ENCODE measurements at places on chromosomes 6 and 20.

- no peak for DNase-seq
These were observed 13.8 kb upstream of the B4GALT5 start for GRCh38 chr20:49727478-49727877.

DNA sequence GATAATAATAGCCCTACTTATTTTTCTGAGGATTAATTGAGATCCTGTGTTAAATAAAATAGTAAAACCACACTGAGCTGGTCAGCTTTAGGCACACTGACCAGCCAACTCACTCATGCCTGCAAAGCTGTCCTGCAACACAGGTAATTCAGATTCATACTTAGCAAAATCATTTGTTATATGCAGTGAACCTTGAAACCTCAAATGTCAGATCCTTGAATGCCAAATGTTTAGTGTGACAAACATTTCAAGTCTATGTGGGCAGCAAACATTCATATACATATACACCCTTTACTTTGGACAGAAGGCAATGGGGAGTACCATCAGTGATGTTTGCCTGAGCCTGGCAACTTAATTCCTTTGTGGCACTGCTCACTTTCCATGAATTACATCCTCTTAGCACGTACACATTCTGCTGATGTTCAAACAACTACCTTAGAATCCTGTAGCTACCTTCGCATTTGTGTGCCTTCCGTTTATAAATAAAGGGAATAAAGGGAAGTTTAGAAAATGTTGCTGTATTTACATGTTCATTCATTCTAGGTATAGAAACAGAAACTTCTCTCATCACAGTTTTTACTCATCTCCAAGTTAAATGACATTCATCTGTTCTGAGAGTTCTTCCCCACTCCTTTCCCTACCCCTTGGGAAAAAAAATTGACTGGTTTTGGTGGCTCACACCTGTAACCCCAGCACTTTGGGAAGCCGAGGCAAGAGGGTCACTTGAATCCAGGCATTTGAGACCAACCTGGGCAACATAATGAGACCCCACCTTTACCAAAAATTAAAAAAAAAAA, 140.8 kb downstream of the ZFAND3 start:
- DNase-seq: no peak

GRCh38 chr6:159106627-159107241, 61.9 kb upstream of the TAGAP start:
- peak; percentile 84 for DNase-seq

GRCh38 chr6:156914181-156914580, 137.0 kb downstream of the ARID1B start:
- DNase-seq: no peak

DNA sequence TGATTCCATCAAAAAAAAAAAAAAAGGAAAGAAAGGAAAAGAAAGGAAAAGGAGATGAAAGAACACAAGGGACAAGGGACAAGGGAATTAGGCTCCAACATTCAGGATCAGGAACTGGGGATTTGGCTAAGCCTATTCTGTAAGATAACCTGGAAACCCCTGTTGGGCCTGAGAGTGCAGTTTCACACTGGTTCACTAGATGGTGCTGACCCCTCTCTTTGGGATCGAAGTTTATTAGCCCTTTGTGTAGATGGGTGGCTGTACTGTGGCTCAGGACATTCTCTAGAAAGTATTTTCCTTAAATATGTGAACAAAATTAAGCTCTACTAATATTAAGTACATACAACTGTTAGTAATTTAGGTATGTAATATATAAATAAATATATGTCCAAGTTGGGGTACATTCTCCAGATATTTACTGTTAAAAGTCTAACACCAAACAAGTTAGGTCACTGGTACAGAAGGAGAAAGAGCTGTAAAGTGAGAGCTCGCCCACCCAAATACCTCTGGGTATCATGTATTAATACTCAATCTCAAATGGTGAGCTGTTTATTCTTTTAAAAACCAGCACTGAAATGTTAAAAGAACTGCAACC, 6.3 kb downstream of the OR2A4 start:
- no peak for DNase-seq

DNA sequence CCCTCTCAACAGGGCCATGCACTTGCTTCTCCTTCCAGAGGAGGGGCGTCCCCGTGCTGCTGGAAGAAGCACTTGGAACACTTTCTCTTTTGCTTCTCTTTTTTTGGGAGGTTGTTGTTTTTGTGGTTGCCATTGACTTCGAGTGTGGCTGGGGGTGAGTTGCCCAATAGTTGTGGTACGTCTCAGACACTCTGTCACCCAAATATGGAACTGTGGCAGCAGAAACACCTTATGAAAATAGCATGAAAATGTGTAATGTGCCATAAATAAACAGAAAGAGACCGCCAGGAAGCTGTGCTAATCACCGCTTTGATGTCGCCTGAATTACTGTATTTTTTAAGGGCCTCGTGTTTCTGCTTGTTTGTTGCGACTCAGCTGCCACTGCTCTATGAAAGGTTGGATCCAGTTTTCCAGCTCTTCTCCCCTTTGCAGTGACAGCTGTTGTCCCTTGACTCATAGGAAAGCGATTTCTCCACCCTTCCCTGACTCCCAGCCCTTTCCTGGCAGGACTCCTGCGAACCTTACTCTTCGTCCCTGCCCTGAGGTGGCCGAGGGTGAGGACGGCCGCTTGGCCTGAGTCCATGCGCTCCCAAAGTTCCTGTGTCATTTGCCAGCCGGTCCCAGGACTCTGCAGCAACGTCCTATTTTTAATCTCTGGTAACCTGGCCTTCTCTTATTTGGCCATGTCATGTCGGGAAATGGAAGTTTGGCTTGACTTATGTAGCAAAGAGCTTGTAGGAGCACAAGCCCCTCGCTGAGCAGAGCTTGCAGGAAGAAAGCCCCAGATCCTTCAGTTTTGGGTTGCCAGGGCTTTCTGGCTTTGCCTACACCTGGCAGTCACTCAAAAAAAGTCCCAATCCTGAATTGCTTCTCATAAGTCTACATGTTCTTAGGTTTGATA, 694.6 kb downstream of the QKI start:
- DNase-seq: no peak

DNA sequence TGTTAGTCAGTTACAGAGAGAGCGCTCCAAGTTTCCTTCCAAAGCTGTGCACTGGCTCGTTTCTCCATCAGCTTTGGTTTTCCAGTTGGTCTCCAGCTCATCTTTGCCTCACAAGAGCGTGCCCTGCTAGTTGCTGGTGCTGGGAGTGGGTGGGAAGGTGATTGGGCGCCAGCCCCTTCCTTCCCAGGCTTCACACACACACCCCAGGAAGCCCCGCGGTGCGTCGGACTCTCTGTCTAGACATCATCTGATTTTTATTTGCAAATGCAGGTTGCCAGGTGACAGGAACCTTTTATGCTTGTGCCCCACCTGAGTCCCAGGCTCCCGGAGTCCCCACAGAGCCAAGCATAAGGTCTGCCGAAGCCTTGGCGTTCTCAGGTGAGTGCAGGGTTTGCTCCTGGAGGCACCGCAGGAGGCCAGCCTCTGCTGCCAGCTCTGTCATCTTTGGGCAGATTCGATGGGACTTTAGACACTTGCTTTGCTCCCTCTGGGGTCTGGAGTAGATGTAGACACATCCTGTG, 7.1 kb downstream of the IRF4 start:
- DNase-seq: no peak

- no peak for DNase-seq
These were observed 59.6 kb upstream of the CDH4 start for GRCh38 chr20:61192337-61192950.

DNA sequence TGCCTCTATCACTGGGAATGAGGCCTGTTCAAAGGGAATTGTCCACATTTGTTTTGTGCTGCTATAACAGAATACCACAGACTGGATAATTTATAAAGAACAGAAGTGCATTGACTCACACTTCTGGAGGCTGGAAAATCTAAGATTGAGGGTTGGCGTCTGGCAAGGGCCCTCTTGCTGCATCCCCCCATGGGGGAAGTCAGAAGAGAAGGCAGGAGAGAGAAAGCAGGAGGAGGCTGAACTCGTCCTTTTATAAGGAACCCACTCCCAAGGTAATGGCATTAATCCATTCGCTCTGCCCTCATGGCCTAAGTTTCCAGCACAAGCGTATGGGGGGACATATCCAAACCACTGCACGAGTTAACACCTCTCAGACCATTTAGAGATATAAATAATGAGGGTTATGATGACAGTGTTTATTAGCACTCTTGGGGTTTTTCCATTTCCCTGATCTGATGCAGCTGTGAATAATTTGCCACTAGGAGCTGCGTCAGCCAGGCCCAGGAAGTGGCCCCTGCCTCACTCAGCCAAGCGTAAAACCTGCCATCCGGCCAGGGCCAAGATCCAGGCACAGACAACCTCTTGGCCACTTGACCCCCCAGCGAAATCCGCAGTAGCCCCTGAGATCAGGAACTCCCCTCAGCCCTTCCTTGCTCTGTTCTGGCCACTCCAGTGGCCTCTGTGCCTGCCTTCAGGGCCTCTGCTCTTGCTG, 14.2 kb upstream of the SLCO4A1 start:
- DNase-seq: no peak

DNA sequence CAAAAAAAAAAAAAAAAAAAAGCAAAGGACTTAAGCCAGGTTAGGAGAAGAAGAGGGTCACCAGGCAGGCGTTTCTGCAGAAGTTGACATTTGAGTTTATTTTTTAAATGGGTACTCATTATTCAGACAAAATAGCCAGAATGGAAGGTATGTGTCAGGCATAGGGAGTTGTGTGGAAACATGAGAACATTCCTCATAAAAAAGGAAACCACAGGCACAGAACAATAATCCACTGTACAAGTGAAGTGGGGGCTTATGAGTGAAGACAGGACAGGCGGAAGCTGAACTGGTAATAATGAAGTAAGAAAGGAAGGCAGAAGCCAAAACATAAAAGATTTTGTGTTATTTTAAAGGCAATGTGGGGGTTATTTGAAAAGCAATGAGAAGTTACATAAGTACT, 104.6 kb downstream of the EPB41L2 start:
- no peak for DNase-seq

DNA sequence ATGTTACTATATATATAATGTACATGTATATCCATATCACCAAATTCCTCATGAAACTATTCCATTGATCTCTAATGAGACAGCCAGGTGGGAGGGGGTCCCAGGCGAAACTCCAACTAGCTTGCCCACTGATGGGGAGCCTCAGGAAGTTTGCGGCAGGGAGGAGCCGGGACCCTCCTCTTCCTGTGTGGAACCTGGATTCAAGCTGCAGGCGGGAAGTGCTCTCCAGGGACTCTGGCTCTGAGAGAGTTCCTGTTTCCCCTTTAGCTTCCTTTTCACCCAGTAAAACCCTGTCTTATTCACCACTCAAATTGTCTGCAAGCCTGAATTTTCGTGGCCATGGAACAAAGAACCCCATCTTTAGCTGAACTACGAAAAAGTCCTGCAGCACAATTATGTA, 152.2 kb downstream of the OPN5 start:
- no peak for DNase-seq

DNA sequence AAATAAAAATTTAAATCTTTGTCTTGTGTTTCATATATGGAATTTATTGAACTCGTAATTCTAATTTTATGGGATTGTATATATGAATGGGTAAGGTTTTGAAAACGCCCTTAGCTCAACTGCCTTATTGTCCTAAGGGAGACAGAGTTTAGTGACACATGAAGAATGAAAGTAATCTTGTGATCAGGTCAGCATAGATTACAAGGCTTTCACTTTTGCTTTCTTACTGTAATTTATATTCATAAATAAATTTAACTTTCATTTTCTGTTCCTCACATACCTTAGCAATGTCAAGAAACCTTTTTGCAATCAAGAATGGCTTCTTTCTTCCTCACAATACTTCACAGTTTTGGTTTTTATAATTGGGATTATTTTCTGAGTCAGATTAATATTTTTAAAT, 14.4 kb downstream of the KPNA5 start:
- DNase-seq: no peak

DNA sequence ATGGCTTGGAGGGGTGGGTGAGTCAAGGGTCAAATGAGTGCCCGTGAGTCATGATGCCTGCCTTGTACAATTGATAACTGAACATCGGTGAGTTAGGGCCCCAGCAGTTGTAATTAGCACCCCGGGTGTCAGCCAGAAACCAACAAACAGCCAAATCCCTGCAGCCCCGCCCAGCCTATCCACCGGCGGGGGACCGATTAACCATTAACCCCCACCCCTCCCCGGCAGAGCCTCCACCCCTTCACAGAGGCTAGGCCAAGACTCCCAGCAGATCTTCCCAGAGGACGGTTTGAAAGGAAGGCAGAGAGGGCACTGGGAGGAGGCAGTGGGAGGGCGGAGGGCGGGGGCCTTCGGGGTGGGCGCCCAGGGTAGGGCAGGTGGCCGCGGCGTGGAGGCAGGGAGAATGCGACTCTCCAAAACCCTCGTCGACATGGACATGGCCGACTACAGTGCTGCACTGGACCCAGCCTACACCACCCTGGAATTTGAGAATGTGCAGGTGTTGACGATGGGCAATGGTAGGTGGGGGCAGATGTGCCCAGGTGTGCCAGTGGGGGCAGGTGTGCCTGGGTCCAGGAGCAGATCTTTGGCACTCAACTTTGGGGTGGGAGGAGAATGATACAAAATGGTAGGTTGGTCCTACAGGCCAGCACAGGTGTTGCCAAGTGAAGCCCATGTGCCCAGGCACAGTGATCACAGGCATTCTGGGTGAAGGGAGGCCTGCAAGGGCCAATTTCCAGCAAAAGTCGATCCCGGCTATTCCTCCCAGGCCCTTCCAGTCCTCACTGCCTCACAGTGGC, 45.7 kb downstream of the HNF4A start:
- DNase-seq: no peak

DNA sequence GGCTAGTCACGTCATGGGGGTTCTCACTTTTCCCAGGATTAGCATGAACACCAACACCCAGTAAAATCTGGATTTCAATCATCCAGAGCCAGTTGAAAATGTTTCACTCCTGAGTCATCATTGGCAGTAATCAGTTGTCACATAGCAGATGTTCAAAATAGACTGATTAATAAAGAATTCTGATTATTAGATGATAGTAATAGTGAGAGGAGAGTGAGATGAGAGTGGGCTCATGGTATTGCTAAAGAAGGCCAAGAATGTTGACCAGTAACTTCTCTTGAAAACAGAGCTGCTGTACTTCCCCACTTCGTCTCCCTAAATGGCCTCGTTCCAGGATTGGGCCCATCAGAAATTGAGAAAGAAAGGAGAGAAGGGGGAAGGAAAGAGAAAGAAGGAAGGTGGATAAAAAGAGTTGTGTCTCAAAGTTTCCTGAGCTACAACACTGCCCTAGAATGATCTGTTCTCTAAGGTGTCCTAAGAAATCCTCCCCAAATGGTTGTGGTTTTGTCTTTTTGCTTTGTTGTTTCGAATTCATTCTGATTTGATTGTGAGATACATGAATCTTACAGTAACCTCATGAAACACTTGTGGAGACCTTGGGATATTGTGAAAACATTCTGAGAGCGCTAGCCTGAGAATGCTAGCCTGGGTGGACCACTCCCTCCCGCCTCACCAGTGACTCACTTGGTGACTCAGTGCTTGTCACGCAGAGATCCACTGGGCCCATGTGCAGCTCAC, 502.2 kb upstream of the JARID2 start:
- peak; percentile 85 for DNase-seq

Data from stimulated activated naive CD4-positive, alpha-beta T cell treated with Interleukin-2 at 50 U/mL for 16 hours (primary cell).